Stimulated activated CD8-positive, alpha-beta memory T cell treated with anti-CD3 and anti-CD28 coated beads, Interleukin-4, amount 100 ng/mL, for 1 hour (primary cell): ENCODE measurements at places on chromosomes 4 and X.

GRCh38 chr4:182805321-182805720 is 111.9 kb downstream of the DCTD start:
- no peak for DNase-seq

DNA sequence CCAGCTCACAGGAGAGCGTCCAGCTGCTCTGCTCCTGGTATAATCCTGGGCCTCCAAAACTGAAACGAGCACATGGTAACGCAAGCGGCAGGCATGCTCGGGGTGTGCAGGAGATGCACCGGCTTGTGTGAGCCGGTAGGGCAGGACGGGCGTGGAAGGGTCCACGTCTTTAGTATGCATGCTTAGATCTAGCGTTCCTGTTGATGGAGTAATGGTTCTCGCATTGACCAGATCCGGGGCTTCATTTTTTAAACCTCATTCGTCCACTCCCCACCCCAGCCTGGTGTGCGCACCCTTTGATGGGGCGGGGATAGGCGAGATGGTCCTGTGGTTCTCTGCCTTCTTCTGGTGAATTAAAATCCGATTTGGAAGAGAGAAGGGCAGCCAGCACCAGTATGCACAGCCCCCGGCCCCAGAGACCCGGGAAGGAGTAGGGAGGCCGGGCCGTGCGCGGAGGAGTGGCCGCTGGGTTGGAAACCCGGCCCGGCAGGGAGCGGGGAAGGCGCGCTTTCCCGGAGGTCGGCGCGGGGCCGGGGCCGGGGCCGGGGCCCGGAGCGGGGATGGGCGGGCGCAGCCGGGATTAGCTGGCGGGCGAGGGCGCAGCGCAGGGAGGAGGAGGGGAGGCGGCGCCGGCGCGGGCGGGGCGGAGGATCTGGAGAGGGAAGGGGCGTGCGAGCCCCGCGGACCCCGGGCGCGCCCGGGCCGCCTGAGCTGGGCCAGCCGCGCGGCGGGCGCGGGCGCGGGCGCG is 39.9 kb downstream of the FAM149A start:
- DNase-seq, result no peak

- DNase-seq, result no peak
These were observed 89.3 kb downstream of the FRMPD4 start for GRCh38 chrX:12227412-12228041.

DNA sequence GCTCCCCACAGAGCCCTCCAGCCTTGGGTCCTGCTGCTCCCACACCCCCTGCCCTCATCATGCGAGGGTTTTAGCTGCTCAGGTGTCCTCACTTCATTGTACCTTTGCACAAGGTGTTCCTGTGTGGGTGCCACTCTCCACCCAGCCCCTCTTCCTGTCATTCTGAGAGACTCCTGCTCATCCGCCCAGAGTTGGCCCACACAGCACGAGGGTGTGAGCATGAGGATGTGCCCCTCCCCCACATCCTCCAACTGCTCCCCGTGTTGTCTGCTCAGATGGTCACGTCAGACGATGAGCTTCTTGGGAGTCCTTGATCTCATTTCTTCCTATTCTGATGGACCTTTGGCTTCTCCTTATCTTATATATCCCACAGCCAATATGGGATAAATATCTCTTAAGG is 53.2 kb downstream of the HTT-AS start:
- no peak for DNase-seq
